ENCODE measurements at places on chromosomes 1 and 21.

DNA sequence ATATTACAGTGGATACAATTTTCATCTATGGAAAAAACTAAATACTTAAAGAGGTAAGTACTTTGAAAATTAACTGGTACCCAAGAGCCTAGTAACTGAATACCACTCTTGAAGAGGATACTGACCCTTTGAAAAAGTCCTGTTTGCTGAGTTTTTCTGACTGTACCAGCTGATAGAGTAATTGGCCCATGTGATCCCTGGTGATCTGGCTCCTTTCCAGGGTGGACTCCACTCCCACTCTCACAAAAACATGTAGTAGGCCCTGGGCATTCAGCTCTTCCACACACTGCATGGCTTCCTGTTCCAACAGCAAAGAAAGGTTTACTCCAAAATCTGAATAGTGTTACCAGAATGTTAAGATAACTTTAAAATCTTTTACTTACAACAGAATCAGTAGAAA lies 53.6 kb upstream of the HP1BP3 start:
- no peak for DNase-seq

DNA sequence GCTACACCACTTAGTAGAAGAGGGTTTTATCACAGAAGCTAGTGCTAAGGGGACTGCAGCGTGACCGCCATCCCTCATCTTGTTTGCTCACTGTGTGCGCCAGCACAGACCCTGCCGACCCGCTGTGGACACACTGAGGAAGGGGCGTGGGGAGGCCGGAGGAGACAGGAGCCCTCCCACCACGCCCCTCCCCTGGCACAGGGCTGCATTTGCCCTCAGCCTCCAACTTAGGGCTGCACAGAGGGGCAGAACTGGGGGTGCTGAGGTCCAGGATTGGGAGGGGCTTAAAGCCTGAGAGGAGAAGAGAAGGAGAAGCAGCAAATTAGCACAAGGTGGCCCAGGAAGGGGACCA lies 37.2 kb downstream of the RRP1 start:
- no peak for DNase-seq

GRCh38 chr1:83964153-83964552 lies 34.8 kb downstream of the TTLL7 start:
- no peak for DNase-seq

DNA sequence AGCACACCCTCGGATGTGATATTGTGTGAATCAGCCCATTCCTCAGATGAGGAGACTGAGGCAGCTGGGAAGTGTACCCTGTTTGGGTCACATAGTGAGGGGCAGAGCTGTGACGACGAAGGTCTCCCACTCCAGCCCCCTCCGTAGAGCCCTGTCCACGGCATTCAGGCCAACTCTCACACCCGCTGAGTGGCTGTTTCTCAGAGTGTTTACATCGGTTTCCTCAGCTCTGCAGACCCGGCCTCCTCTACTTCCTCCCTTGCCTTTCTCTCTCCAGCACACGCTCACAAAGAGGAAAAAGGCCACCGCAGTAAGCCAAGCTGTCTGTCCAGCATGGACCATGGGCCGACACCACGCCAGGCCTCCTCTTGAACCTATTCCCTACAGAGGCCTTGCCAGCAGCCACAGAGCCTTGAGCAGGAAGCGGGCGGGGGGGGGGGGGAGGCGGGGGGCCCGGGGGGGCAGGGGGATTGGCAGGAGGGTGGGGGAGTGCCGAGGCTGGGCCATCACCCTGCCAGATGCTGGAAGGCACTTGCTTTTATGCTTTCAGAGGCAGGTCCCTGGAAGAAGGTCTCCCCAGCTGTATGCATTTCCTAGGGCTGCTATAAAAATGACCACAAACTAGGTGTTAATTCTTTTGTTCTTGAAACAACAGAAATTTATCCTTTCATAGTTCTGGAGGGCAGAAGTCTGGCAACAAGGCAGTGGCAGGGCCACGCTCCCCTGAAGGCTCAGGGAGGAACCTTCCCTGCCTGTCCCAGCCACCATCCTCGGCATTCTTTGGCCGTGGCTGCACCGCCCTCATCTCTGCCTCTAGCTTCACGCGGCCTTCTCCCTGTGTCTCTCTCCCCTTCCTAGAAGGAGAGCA lies 178.4 kb downstream of the PSMG1 start:
- no peak for DNase-seq

DNA sequence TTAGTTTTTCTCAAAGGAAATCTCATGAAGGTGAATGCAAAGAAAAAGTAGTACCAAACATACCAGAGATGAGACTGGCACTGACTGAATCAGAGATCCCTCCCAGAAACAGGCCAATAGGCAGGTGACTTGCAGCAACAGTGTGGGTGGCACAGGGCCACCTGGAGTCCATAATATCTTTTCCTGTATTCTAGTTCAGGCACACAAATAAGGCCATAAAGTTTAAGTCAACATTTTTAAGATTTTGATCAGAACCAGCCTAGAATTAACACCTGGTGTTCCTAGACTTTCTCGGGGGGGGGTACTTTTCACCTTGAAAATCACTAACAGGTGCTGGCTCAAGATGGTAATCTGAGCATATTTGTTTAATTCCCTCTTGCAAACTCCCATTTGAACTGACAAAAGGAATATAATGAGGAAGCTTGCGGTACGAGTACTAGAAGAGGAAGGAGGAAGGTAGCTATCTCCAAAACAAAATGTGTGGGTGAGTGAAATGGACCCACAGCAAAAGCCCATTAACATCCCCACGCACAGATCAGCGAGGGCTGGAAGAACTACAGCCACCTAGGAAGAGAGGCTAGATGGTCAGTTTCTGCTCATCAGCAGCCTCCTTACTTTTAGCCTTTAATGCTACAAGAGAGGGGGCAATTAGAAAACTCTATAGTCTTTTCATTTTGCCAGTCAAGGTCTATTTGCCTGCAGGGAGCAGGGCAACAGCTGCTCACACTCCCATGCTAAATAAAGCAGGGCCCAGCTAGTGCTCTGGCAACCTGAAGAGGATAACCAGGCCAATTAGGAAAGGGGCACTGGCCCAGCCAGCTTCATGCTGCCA lies 18.9 kb downstream of the SDE2 start:
- no peak for DNase-seq

GRCh38 chr1:204545881-204546280 lies 29.7 kb downstream of the MDM4 start:
- no peak for DNase-seq

DNA sequence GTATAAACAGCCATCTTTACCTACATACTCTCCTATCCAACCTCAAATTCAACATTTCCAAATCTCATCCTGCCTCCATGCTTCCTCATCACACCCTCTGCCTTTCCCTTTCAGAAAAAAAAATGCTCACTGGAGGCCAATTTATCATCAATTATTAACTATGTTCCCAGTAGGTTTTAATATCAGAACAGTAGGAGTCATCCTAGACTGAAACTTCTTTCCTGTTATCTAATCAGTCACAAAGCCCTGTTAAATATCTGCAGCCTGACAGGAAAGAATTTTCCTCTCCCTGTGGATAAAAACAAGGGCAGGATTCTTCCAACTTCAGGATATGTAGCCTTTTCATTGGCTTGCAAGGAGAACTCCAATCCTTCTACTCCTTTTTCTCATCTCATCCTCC lies 28.4 kb downstream of the EGLN1 start:
- no peak for DNase-seq

DNA sequence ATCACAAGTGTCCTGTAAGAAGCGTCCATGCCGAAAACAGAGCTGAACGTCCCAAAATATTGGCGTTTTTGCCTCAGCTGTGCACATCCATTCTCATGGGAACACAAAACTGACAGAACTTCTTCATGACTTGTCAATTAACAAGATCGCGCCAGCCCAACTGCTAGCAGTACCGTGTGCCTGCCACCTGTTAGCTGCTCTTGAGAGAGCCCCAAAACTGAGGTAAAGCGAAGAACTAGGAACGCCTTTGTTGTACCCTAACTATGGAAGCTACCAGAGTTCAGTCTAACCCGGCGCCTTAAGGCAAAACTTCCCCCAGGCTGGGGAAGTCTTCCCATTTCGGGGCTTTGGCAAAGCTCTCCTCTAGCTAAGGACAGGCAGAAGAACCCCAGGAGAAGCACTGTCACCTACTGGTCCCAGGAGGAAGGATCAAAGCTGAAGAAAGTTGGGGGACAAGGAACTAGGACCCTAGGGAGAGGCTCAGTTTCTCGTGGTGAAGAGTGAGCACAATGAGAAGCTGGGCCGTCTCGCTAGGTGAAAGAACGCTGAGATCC lies 719 bp downstream of the EYA3 start:
- DNase-seq: no peak

GRCh38 chr1:96036763-96037162 lies 684.8 kb upstream of the PTBP2 start:
- no peak for DNase-seq

GRCh38 chr21:22224261-22224660 lies 1226.1 kb downstream of the NCAM2 start:
- no peak for DNase-seq

DNA sequence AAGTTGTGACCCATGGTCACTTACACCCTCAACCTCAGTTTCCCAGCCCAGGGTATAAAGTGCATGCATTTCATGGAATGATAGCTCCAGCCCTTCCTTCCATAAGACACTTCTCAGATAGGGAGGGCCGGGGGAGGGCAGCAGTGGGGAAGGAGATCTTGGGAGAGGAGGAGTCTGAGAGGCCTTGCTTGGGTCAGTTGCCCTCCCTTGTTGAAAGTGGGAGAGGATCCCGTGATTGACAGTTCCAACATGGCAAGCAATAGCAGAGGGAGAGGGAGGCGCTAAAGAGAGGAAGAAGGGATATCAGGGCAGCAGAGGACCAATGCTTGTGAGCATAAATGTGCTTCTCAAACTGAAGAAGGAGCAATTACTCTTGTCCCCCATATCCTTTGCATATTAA lies 244.4 kb downstream of the CHRM3 start:
- no peak for DNase-seq

- DNase-seq: no peak
These were observed 14.5 kb downstream of the SLC6A17 start for GRCh38 chr1:110164725-110165350.

GRCh38 chr1:235093013-235093695 lies 35.5 kb downstream of the TOMM20 start:
- no peak for DNase-seq

DNA sequence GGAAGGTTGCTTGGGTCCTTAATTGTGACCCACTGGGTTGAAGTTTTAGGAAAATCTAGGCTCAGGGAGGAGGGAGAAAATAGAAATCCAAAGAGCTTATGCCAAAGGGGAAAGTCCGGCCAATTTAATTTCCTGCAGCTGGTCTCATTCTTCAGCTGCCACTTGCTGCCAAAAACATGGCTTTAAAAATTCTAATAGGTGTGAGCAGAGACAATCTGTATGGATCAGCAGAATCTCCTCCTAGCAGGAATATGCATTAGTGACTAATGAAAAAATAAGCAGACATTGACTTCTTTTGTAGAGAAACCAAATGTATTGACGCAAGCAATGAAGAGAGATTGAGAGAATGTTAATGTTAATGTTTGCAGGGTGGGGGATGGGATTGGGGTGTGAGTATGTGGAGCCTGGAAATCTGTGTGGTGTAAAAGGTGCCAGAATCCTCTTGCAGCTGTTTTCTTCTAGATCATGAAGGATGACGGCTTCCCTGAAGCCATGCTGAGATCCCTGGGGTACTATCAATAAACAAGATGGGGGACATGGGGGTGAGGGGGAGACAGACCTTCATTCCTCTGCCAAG lies 35.3 kb downstream of the VWA5B1 start:
- no peak for DNase-seq

DNA sequence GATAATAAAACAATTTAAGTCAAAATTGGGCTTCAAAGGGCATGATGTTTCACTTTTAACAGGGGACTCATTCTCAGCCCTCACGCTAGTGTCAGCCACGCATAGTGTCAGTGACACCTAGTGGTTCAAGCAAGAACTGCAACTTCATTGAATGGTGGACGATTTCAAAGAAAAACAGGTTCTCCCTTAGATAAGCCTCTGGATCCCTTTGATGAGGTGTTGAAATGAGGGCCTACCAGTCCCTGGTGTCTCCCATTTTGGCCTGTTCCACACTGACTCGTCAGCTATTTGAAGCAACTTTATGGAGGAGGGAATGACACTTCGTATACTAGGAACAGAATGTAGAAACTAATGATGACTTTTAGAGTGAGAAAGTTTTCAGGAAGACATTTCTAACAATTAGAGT lies 56.2 kb downstream of the FCRL5 start:
- DNase-seq: no peak

- DNase-seq: no peak
These were observed 37.5 kb downstream of the CMPK1 start for GRCh38 chr1:47371016-47371517.

GRCh38 chr1:145906954-145907753 lies 2.7 kb downstream of the ITGA10 start:
- peak; percentile 71 for DNase-seq

DNA sequence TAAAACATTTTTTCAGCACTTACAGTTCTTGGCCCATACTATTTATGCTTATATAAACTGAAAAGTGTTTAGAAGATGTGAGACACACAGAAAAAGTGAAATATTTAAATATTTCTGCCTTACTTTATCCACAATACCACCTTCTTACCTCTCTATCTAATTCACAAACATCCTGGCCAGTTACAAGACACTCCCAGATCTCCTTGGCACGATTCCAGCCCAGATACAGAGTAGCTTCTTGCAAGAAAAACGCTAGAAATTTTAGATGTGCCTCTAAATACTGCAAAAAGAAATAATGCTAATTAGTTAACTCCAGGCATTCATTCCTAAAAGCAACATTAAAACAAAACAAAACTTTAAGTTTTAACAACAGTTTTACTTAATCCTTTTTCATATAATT lies 68.4 kb downstream of the USP24 start:
- no peak for DNase-seq

DNA sequence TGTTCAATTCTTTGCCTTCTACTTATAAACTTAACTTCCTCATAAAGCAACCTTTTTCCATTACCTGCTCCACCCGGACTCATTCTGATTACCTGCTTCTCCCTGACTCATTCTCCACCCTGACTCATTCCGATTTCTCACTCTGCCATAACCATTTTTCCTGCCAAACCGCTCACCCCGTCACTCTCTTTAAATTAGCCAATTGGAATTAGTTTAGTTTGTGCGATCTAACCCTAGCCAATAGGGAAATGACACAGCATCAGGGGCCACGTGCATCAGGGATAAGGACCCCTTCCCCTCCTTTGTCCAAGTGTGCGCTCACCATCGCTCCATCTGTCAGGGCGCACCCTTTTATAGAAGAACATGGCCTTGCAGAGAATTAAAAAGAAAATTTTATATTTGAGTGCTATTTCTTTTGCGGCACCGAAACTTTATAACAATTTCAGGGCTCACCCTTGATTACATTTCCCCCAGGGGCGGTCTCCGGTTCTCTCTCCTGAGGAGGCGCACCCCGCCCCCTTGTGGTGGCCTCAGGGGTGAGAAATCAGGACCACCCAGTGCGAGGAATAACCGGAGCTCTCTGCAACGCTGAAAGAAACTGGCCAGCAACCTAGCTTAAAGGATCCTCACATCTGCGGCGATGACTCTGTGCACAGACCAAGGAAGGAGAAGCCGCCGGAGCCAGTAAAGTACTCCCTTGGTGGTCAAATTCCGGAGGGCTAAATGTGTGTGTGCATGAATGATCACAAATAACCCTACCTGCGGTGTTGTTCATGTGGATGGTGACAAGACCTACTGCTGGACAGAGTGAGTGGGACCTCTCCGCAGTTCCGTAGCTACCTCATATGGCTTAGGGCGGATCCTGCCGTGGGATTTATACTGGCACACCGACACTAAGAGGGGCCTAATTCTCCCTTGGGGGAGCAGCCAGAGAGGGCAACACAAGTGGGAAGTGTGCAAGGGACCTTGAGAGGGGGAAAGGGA lies 30.3 kb upstream of the CBR3 start:
- DNase-seq: no peak

All from coronary artery (tissue), 2 donors.